ENCODE measurements at places on chromosomes 6 and 20.

DNA sequence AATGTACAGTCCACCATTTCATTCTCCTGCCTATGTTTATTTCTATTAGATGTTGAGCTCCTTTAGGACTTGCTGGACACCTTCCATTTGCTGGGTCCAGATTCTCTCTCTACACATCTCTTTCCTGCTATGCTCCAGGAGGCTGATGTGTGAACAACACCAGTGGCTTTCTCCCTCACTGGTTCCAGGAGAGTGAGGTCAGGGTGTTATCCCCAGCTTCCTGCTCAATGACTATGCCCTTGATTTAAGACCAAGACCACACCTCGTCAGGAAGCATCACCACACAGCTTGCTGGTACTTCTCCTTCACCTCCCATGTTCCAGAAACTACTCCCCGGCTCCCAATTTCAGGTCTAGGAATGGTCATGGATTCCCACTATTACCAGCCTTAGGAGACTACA is 31.3 kb upstream of the E2F3 start:
- no peak for DNase-seq

GRCh38 chr20:41068806-41069205 is 40.2 kb downstream of the TOP1 start:
- DNase-seq = no peak

- DNase-seq = no peak
Observed at GRCh38 chr6:109073344-109074132, 21.1 kb downstream of the SESN1 start.

DNA sequence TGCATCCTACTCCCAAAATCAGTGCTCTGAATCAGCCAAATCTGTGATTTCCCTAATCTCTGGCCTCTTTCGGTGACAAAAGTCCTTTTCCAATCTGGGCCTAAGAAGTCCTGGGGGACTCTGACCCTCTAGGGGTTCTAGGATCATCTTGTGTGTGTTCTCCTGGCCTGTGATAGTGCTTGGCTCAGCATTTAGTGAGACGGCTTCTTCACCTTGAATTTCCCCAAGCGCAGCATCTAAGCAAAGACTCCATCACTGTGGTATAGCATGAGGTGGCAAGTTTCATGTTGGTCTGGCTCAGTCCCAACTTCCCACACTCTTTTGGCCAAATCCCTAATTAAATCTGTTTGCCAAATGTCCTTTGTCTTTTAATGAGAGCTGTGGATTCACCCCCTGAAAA is 12.1 kb upstream of the IL17A start:
- no peak for DNase-seq

DNA sequence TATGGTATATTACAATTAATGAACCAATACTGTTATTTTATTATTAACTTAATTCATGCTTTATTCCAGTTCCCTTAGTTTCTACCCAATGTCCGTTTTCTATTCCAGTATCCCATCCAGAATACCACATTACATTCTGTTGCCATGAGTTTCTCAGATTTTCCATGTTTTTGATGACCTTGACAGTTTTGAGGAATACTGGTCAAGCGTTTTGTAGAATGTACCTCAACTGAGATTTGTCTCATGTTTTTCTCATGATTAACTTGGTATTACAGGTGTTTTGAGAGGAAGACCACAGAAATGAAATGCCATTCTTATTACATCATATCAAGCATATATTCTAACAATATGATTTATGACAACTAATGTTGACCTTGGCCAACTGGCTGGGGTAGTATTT is 23.8 kb upstream of the ESR1 start:
- no peak for DNase-seq

DNA sequence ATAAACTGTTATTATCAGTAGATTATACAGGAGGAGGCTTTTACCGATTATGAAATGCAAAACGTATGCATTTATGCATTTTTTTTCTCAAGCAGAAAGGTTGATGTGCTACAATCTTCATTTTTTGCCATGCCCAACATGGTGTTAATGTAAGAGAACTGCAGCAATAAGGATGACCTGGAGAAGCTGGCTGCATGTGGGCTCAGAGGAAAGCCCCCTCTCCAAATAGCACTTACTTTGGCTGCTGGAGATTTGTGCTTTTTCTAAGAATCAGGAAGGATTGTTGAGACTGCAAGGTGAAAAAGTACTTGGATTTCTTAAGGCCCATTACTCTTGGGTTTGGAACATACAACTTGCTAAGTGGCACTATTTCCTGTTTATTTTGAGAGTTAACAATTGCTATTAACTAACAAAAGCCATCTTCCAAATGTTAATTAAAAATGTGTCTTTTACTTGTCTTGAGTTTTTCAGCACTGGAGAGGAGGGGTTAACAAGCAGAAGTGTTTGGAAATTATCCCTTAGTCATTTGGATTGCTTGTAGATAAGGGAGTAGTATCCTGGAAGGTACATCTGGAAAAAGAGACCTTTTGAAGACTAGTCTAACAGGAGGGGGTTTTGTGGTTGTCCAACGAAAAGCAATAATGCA is 5.6 kb downstream of the SOX4 start:
- no peak for DNase-seq

- no peak for DNase-seq
Observed at GRCh38 chr6:124400261-124400999, 561.8 kb upstream of the RNF217 start.

- no peak for DNase-seq
Observed at GRCh38 chr6:101069191-101069795, 188.2 kb upstream of the ASCC3 start.

- no peak for DNase-seq
Observed at GRCh38 chr20:61299618-61300017, 47.6 kb downstream of the CDH4 start.

DNA sequence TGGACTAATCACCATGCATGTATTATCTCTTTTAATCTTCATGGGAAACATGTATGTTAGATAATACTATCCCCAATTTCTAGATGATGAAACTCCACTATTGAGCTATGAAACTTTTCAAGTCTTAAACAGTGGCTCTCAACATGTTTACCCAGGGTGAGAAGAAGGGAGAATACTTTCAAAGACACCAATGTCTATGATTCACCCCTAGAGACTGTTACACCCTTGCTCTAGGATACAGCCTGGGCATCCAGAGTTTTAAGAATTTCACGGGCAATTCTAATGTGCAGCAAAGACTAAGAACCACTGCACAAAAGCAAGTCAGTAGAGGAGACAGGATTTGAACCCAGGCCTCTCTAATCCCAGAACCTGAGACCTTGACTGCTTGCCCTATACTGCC is 47.8 kb downstream of the GFOD1 start:
- no peak for DNase-seq

DNA sequence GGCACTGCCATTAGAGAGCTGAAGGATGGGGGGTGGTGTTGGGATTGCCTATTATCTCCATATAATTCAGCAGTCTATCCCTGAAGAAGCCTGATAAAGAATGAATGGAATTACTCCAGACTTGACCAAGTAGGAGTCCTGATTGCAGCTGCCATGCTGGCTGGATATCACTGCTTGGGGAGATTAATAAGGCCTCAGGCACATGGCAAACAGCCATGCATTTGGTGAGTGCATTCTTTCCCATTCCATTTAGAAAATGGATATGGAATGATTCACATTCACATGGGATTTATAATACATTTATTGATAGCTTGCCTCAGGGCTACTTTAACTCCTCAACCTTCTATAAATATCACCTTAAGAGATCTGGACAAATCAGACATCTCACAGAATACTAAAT is 49.6 kb upstream of the HLA-A start:
- no peak for DNase-seq

DNA sequence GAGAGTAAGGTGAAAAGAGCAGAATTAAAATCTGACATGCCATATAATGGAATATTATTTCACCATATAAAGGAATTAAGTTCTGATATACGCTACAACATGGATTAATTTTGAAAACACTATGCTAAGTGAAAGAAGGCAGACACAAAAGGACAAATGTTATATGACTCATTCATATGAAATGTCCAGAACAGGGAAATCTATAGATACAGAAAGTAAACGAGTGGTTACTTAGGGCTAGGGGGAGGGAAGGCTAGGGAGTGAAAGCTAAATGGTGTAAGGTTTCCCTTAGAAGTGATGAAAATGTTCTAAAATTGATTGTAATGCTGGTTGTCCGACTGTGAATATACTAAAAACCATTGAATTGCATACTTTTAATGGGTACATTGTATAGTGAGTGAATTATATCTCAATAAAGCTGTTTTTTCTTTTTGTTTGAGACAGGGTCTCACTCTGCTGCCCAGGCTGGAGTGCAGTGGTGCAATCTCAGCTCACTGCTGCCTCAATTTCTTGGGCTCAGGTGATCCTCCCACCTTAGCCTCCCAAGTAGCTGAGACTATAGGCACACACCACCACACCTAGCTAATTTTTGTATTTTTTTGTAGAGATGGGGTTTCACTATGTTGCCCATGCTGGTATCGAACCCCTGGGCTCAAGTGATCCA is 8.2 kb downstream of the PRPH2 start:
- DNase-seq = no peak

DNA sequence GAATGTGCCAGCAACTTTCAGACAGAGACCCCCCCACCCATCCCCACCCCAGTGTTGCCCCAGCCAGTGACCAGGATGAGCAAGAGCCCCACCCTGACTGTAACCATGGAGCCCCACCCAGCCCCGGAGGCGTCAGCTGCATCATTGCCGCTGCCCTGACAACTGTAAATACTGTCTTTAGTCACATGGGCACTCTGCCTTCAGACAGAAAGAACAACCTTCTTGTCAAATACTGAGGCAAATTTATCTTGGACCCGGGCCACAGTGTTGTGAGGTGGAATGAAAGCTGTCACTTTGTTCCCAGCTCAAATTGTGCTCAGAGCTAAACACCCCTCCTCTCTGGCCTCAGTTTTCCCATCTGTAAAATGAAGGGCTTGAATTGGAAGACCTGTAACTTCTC is 23.7 kb downstream of the MOCS3 start:
- DNase-seq = no peak

DNA sequence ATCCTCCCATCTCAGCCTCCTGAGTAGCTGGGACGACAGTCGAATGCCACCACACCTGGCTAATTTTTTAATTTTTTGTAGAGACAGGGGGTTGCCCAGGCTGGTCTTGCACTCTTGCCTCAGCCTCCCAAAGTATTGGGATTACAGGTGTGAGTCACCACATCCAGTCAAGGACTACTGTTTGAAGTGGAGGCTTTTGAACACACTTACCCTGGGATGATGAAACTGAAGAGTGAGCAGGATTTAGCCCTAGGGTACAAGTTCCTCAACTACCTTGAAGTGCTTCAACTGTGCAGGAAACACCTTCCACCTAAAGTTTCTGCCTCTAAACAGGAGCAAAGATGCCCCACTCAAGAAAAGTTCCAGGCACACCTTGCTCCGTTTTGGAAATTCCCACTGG is 15.7 kb upstream of the PARD6B start:
- DNase-seq = no peak

GRCh38 chr20:18187020-18187419 is 49.4 kb downstream of the KAT14 start:
- DNase-seq = no peak

DNA sequence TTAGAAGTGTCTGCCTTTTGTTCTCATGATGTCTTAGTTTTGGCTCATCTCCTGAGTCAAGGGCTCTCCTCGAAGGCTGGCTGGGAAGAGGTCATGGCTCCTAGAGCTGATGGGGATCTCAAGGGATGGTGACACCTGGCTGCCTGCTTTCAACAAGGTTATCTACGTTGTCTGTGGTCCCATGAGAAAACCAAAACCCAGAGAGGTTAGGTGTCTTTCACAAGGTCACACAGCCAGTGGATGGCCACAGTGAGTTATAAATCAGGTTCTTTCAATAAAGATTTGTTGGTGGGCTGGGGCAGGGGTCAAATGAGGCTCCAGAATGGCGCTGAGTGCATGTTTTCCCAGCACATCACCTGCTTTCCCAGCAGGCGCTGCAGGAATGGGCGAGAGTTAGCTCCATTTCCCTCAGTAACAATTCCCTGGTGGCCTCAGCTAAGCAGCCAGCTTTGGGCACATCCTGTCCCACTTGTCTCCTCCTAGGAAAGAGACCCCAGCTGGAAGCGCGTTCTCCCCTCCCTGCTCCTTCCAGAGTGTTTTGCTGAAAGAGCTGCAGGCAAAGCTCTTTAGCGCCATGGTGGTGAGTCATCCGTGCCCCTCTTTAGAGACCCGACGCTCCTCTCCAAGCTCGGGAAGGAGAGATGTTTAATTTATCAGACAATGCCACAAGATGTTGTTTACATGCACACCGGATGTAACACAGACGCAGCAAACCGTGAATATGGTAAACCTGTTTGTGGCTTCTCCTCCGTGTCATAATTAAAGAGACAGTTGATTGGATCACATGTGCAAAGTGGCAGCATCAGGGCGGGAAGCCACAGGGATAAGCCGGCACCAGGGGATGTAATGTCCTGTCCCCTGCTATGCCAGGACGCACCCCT is 109.7 kb downstream of the LRFN2 start:
- no peak for DNase-seq

- DNase-seq = no peak
Observed at GRCh38 chr20:39152126-39152525, 190.0 kb downstream of the DHX35 start.

- no peak for DNase-seq
Observed at GRCh38 chr20:4469910-4470309, 251.8 kb upstream of the PRND start.

- DNase-seq = no peak
Observed at GRCh38 chr20:36121981-36122930, 32.3 kb upstream of the EPB41L1 start.

GRCh38 chr20:60505423-60505822 is 547.2 kb downstream of the CDH26 start:
- no peak for DNase-seq

GRCh38 chr6:166318649-166319600 is 10.7 kb upstream of the PRR18 start:
- DNase-seq = no peak

DNA sequence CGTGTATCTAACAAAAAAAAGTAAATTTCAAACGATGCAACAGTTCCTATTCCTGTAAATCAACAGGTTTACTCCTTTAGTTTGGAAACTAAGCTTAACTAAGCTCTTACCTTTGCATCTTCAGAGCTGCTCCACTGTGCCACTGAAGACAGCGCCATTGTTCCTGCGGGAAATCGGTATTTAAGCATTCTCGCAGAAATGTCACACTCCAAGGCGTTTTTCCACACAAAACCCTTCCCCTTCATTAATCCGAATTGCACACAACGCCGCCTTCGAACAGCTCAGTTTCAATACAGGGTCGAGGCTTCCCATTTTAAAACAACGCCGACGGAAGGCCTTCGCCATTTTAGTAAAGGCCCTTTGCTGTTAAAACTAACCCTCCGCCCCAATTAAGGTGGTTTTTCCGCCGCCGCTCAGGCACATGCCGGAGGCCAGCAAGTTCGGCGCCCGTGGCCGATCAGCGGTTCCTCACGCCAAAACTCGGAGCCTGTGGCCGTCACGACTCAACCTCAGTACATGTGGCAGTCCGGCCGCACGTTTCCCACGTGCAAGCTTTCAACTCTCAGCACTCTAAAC is 35.4 kb upstream of the SYNCRIP start:
- DNase-seq = no peak

All from HuH-7.5 (cell line).